ENCODE measurements at places on chromosomes 7 and 10.

- no peak for DNase-seq
These were observed 106.9 kb upstream of the FAM3C start for GRCh38 chr7:121503039-121503438.

DNA sequence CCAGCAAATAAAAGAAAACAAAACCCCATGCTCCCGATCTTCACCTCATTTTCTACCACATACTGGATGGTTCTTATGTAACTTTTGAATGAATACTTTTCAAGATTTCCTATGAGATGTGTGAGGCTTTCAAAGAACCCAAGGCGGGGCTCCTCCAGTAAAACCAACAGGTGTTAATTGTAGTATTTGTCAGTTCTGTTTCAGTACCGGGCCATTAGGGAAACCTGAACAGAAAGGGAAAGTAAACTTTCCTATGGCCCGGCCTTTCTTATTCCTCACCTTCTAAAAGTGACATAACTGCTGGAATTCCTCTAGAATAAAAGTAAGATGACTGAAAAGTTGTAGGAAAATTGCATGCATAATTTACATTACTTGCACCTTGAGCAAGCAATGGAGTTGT is 672.9 kb downstream of the MAGI2 start:
- DNase-seq, result no peak

DNA sequence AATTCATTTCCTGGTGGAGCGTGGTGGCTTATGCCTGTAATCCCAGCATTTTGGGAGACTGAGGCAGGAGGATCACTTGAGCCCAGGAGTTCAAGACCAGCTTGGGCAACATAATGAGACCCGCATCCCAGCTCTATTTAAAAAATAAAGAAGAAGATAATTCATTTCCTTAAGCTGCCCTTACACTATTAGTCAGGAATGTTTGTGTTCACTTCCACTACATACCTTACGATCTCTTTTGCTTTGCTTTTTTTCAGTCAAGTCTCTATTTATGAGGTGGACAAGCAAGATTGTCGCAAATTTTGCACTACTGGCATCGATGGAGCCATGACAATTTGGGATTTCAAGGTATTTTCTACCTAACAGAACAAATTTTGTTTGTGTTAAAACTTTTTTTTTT is 11.2 kb upstream of the ARPC1B start:
- DNase-seq, result no peak

- no peak for DNase-seq
These were observed 11.1 kb upstream of the INA start for GRCh38 chr10:103265717-103266329.

DNA sequence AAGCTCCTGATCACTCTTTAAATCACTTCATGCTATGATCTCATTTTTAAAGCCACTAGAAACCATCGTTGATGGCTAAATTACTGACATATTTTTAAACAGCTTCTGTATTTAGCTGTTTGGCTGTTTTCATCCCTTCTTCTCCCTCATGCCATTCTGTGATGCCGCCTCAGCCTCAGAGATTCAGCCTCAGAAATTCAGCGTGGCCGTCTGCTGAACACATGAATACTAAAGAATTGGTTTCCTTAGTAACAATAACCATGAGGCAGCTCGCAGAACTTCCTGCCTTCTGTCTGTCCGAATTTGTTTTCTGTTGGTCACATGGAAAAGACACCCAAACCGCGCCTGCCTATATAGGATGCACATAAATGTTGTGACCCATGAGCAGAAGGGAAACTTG is 31.0 kb upstream of the FZD1 start:
- DNase-seq, result no peak

DNA sequence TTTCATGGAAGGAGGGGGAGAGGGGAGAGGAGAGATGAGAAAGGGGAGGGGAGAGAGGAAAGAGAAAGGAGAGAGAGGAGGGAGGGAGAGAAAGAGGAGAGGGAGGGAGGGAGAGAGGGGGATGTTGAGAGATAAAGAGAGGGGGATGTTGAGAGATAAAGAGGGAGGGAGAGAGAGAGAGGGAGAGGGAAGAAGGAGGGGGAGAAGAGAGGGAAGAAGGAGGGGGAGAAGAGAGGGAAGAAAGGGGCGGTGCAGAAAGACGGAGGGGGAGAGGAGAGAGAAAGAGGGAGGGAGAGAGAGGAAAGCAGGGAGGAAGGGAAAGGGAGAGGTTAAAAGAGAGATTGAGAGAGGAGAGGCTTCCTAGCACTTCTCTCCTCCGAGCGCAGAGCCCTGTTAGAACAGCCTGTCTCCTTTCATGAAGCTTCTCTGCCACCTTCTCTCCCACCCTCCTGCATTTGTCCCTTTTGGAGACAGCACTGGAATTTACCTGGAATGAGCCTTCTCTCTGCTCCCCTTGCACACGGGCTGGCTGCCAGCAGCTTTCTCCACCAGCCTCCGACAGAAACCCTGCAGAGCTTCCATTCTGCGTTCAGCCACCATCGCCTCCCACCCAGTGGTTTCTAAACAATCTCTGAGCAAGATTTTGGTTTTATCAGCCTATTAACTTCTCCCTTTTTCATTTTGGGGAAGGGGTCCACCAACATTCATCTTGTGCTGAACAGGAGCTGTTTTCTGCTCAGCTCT is 74.0 kb upstream of the CARD11 start:
- no peak for DNase-seq

DNA sequence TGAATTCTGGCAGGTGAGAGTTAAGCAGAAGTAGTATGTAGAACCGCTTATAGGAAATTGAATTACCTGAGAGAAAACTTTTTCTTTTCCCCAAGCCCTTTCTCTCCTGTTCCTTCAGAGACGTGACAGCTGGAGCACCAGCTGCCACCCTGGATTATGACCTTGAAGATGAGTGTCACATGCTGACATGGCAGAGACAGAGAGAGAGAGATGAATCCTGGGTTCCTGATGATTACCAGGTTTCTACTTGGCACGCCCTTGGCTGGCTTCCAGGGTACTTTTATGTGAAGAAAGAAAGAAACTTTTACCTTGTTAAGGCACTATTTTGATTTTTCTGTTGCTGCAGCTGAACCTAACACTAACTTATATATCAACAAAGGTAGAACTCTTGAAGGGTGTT is 99.9 kb downstream of the GPR26 start:
- no peak for DNase-seq

GRCh38 chr7:29254591-29254990 is 60.0 kb downstream of the CHN2 start:
- no peak for DNase-seq

DNA sequence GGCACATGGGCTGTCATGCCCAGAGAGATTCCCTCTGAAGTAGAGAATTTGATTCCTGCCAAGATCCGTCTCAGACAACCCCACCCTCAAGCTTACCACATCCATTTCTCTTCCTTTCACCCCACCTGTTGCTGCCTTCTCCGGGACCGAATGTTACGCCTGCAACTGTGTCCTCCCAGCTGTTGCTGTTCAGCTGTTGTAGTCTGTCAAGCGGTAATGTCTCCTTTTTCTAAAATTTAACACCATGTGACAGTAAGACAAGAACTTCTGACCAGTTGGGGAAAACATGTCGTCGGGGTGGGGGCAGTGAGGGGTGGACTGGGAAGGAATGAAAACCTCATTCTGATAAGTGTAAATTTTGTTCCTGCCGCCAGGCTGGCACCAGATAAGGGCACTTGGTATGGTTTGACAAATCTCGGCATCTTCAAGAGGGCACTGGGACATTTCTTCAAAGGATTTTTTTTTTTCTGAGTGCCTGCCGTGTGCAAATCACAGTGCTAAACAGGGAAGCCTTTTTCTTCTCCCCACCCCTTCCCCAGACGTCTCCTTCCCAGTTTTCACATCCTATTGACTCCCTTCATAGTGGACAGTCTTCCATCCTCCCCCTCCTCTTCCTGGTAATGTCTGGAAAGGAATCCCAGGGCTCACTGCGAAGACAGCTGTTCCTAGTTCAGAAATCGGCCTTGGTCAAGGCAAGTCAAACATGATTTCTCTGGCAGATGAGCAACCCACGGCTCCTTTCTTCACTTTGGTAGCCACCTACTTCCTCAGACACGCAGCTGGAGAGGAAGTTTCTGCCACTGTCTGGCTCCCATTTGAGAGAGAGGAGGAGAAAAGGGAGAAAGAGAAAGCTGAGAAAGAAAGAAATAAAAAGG is 5.0 kb upstream of the CELF2 start:
- no peak for DNase-seq

DNA sequence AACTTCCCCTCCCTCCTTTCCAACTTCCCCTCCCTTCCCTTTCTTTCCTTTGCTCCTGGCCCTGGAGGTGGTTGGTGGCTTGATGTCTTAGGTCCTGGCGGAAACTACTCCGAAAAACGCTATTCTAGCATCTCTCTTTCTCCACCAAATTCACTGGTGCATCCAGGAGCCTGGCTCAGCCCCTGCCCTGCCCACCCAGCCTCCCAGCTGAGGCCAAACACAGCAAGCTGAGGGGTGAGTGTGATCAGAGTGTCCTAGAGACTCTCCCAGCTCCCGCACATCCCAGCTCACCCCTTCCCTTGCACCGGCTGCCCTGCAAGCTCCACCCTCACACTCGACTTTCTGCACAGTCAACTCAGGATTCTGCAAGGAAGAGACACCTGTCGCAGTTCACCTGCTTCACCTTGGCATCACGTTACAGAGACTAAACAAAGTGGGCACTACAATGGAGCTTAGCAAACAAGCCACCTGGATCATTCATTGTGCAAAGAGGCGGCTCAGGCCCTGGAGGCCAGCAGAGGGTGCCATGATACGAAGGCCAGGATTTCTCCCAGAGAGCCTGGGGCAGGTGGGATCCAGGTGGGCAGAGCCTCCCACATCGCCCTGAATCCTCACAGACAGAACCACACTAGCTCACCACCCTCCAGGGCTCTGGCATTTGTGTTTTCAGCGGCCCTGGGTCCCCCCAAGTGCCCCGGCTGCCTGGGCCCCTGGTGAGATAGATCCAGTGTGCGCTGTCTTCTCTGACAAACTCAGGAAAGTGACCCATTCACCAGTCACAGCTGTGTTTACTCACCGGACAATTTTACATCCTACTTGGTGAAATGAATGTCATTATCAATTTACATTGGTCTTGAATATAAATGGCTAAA is 169.6 kb downstream of the TCERG1L start:
- peak; percentile 44 for DNase-seq

DNA sequence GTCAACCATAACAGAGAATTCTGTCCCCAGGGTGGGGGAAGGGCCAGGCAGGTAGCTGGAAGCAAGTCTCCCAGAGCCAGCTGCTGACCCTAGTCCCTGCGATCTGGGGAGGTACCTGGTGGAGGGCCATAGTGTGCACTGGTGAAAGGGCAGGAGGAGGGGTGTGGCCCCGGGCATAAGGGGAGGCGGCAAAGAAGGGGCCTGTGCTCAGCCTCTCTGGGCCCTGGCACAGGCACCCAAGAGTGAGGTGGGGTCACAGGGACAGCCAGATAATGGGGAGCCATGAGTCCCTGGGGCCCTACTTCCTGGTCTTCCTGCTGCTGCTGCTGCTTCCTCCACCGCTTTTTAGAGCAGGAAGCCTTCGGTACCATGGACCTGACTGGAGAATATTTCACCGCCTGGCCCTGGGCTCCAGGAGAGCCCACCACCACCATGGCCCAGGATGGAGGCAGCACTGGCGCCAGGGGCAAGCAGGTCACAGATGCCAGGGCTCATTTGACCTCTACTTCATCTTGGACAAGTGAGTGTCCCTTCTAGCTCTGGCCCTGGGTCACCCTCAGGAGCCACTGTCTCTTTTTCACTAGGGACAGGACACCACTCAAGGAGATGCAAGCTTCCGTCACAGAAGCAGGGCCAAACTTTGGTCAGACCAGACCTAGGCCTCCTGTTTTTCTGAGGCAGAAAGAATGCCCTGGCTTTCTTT is at the start of gene ANTXRL:
ANTXRL (plus strand) TSS at position 7 of the 703 bp plus-strand sequence; CDS start at position 273, 266 bp downstream.
- DNase-seq, result no peak

GRCh38 chr7:25424113-25424512 is 195.8 kb upstream of the NPVF start:
- no peak for DNase-seq

- DNase-seq, result no peak
These were observed 1.8 kb downstream of the SEMA3C start for GRCh38 chr7:80916770-80917741.

DNA sequence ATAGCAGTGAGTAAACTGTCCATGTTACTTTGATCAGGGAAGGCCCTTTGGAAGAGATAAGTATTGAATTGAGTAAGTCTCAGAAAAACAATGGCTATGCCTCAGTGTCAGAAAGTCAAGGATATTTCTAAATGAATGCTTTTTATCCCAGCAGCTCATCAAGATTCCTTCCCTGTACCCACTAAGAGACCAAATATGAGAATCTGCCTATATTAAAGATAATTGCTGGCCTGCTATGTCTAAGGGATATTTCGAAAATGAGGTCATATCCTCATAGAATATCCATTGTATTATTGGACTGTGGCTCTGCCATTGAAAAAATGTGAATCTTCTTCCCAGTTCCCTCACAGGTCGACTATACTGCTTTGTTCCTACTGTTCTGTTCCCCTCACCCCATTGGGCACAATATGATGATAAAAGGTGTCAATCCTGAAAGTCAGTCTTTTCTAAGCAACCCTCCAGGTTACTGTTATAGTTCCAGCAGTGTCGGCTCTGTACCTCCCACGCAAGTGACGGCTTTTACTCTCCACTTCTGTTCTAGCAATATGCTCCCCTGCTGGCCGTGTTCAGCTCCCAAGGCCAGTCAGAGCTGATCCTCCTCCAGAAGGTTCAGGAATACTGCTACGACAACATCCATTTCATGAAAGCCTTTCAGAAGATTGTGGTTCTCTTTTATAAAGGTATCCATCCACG is 51.7 kb downstream of the BZW2 start:
- DNase-seq, result no peak

GRCh38 chr7:8761731-8762130 is 328.3 kb downstream of the NXPH1 start:
- DNase-seq, result no peak

GRCh38 chr10:10520491-10521385 is 496.9 kb upstream of the CELF2 start:
- DNase-seq, result no peak

GRCh38 chr7:139953229-139953628 is 109.5 kb downstream of the PARP12 start:
- peak; percentile 26 for DNase-seq

DNA sequence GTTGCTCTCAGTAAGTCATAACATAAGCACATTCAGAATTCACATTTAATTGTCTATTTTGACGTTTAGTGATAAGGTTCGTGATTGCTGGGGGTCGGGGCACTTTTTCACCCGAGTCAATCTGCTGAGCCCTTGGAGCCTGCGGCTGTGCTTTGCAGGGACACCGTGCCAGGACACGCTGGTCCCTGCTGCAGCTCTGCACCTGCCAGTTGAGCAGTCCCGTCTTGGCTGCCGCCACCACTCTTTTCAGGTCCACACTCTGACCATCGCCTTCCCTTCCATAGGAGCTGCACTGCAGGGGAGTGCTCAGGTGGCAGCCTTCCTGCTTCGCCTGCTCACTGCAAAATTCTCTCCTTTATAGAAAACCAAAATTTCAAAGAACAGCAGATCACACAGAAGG is 36.4 kb downstream of the CUL1 start:
- no peak for DNase-seq

GRCh38 chr7:44377681-44378421 is 52.5 kb upstream of the CAMK2B start:
- no peak for DNase-seq

GRCh38 chr7:37352251-37352880 is 96.3 kb downstream of the ELMO1 start:
- DNase-seq, result no peak
